Suppressor macrophage (primary cell): ENCODE measurements at places on chromosomes 1 and 21.

DNA sequence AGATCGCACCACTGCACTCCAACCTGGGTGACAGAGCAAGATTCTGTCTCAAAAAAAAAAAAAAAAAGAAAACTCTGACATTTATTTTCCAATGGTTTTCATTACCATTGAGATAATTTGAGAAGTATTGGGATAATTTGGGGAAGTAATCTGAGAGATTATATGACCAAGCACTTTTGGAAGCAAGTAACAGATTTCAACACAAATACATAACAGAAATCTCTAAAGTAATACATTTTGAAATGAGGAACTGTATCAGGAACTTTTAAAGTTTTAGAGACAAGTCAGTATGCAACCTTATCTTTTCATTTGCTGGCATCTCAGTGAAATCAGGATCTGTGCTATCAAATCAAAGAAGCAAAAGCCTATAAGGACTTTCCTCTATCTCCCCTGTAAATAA lies 25.4 kb upstream of the SLC16A1 start:
- peak; percentile 76 for DNase-seq

DNA sequence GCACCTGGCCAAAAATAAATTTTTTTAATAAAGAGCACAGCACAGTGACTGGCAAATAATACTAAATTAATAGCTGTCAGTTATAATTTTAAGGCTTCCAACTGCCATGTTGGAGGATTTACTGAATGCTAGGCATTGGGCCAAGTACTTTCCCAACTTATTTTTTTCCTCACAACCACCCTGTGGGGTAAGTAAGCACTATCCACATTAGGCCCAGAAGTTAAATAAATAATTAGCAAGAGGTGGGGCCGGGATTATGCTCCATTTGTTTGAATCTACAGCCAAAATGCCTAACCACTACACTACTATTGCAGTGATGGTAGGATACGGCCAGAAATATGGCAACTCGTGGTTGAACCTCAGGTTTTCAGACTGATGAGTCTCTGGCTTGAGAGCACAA lies 4.6 kb upstream of the TRNAU1AP start:
- DNase-seq = no peak

DNA sequence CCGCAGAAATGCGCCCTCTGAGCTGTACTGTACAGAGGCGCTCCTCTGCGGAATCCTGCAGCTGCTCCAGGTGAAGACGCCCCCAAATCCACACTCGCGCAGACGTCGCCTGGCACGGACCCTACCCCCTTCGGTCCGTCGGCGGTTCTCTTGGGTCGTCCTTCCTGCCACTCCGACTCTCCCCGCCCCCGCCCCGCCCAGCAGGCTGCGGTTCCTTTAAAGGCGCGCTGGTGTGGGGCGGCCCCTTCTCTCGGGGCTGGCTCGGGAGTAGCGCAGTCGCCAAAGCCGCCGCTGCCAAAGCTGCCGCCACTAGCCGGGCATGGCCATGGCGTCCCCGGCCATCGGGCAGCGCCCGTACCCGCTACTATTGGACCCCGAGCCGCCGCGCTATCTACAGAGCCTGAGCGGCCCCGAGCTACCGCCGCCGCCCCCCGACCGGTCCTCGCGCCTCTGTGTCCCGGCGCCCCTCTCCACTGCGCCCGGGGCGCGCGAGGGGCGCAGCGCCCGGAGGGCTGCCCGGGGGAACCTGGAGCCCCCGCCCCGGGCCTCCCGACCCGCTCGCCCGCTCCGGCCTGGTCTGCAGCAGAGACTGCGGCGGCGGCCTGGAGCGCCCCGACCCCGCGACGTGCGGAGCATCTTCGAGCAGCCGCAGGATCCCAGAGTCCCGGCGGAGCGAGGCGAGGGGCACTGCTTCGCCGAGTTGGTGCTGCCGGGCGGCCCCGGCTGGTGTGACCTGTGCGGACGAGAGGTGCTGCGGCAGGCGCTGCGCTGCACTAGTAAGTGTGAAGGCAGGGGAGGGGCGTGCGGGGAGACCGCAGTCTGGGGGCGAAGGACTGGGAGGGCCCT lies at the start of gene RASSF5:
TSS of gene RASSF5 (plus strand) at position 248 of the 846 bp plus-strand sequence. CDS start at position 320, 72 bp downstream.
- DNase-seq = peak; percentile 93

DNA sequence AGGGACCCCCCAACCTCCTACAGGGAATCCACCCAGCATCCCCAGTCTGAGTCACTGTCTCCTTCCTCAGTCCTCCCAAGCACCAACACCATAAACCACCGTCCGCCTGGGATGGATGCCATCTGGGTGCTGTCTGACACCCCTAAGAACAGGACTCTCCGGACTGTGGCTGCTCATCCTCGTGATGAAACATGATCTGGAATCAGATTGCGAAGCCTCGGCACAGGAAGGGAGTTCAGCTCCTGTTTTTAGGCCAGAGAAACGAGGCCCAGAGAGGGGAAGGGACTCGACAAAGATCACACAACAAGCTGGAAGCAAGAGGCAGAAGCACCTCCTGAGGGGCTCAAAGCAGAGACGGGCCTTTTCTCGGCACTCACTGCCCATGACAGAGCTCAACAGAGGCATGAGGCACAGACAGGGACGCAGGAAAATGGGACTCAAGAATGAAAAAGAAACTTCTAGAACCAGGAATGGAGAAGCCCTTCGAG lies 8.4 kb downstream of the KCNN3 start:
- DNase-seq = no peak

GRCh38 chr21:17552410-17552809 lies 39.6 kb downstream of the CXADR start:
- DNase-seq = no peak

- DNase-seq = no peak
Observed at GRCh38 chr1:29636936-29637335, 400.6 kb downstream of the PTPRU start.

GRCh38 chr21:29374481-29374880 lies 75.8 kb downstream of the BACH1 start:
- DNase-seq = no peak

- peak; percentile 21 for DNase-seq
Observed at GRCh38 chr1:26733982-26734381, 38.2 kb downstream of the ARID1A start.

GRCh38 chr21:25215698-25216384 lies 391.4 kb downstream of the MRPL39 start:
- no peak for DNase-seq

DNA sequence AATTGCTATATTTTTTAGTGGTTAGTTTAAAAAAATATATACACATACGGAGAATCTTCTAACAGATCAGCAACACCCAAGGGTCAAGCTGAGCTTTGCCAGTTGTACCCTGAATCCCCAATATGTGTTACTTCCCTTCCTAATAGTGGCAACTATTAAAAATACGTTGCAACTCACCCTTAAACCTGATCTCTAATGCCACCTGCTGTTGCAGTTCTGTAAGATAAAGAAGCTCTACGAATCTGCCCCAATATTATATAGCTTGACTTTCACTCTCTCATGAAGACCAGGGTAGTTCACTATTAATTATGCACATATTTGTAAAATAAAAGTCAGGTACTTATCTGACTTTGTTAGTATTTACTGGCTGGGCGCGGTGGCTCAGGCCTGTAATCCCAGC lies 58.4 kb downstream of the ASH1L start:
- DNase-seq = peak; percentile 30

DNA sequence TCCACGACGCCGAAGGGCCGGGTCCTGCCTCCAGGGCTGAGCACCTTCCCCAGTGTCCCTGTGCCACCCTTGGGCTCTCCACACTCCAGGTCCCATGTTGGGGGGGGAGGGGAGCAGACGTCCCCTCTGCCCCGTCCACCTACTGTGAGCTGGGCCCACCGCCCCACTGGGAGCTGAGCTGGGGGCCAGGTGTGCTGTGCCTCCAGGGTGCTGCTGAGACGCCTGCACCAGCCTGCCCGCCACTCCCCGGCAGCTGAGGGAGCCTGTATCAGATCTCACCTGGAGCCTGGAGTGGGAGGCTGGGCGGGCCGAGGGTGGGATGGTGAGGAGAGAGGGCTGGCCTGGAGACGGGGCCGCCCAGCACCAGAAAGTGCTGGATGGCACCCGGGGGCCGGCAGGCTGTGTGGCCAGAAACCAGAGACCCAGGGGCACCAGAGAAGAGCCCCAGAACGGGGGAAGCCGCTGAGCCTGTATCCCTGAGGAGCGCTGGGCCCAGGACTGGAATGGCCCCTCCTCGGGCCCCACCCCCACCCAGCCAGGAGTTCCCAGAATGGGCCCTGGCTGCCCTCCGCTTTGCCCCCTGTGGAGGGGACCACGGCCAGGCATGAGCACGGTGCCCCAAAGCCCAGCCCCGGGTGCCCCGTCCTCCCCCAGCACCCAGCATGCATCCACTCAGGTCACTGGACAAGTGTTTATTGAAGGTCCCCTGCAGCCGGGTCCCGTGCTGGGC lies 3.4 kb downstream of the TNFRSF18 start:
- DNase-seq = no peak

- DNase-seq = no peak
Observed at GRCh38 chr1:39214021-39214713, 9.7 kb downstream of the MACF1 start.

GRCh38 chr1:93577536-93578432 lies 103.9 kb downstream of the BCAR3 start:
- no peak for DNase-seq

DNA sequence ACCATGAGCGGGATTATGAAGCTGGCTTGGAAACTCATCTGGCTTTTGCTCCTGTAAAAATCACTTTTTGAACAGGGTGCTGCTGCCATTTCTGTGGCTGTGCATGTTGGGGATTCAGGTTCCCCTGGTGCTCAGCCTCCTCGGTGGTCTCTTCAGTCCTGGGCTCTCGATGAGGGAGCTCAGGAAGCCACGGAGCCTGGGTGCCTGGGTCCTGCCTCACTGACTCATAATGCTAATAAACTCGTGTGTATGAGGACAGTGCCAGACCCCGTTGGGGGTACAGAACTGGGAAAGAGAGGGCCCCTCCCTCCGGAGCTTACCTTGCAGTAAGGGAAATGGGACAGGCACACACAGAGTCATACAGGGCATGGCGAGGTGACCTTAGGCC lies 5.8 kb downstream of the COQ8A start:
- DNase-seq = no peak

DNA sequence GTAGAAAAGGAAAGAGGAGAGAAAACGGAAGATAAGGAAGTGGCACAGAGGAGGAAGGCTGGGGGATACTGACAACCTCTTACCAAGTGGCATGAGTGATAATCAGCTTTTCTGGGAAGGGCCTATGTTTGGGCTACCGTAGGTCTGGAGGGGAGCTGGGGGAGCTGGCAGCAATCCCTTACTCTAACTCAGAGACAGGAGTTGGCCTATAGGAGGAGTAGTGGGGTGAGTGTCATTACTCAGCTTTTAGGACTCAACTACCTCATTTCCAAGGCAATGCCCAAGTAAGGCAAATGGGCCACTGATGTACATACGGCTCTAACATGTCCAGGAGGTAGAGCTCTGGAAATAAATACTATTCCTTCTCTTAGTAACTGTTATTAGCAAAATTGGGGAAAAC lies 48.7 kb upstream of the DMRTA2 start:
- no peak for DNase-seq

DNA sequence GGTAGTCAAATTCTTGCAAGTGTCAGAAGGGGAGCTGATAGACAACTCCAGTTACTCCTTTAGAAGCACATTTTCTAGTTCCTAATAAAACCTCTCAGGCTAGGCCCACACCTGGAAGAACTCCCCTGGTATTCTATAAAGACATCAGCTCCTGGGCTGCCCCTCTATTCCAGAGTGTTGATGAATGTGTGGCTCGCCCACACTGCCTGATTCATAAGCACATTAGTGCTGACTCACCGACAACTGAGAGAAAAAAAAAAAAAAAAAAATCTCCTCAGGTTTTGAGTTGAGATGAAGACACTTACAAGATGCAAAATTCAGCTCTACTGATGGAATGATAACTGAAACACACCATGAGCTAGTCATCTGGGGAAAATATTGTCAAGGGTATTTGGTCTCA lies 188.1 kb downstream of the TNR start:
- peak; percentile 31 for DNase-seq

- no peak for DNase-seq
Observed at GRCh38 chr1:208944981-208945451, 638.5 kb upstream of the CAMK1G start.

GRCh38 chr1:114008993-114009392 lies 29.7 kb downstream of the OLFML3 start:
- no peak for DNase-seq

- DNase-seq = no peak
Observed at GRCh38 chr1:119226321-119226720, 85.9 kb upstream of the WARS2 start.

- DNase-seq = peak; percentile 66
Observed at GRCh38 chr21:44304877-44305293, 5.0 kb downstream of the PFKL start.

DNA sequence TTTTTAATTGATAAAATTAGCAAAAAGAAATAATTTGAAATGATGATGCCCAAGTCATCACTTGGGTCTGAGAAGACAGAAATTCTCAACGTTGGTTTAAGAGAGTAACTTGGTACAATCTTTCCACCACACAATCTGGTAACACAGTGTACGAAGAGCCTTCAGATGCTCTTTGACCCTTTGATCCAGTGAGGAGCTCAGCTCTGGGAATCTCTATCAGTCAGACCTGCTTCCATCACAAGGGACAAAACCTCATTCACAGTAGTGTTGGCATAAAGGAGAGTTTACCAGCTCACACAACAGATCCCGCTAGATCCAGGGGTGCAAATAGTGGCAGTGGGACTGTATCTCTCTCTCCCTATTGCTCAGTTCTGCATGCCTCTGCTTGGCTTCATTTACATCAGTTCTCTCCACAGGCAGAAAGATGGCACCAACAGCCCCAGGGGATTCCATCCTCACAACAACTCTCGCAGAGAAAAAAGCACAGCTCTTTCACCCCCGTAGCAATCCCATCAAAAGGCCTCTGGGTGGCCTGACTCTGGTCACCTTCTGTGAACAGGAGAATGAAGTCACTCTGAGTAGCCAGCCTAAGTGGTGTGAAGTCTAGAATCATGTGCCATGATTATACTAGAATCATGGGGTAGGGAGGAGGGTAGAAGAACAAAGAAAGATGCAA lies 119.7 kb downstream of the ZNF281 start:
- peak; percentile 43 for DNase-seq

GRCh38 chr1:151065089-151065645 lies 5.0 kb downstream of the MLLT11 start:
- DNase-seq = no peak

GRCh38 chr1:42933060-42933586 lies 25.5 kb downstream of the SLC2A1 start:
- no peak for DNase-seq

DNA sequence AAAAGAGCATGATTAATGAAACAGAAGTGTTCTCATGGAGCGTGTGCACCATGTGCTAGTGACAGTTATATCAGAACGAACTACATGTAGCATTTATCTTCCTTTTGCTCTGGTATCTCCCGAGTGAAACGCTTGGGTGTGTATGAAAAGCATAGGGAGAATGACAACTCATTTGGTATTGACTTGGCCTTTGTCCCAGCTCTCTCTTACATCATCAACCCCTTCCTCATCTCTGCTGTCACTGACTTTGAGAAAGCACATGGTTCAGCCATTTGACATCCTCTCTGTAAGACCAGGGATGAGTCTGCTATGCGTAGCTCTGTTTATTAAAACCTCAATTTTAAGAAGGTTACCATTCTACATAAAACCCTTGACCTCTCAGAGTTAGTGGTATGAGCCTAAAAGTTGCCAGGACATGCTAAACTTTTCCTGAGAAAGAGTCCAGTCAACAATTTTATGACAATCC lies 201.0 kb downstream of the NRIP1 start:
- peak; percentile 69 for DNase-seq

GRCh38 chr1:244181867-244182266 lies 130.8 kb downstream of the ZBTB18 start:
- no peak for DNase-seq

- DNase-seq = no peak
Observed at GRCh38 chr1:57324388-57324787, 99.5 kb downstream of the DAB1 start.

- DNase-seq = no peak
Observed at GRCh38 chr1:33428661-33429060, 2.2 kb downstream of the PHC2 start.
